ENCODE measurements at places on chromosomes 12 and 14.
A peak's percentile ranks its signal among the peaks of the same experiment; 100 is the strongest.

DNA sequence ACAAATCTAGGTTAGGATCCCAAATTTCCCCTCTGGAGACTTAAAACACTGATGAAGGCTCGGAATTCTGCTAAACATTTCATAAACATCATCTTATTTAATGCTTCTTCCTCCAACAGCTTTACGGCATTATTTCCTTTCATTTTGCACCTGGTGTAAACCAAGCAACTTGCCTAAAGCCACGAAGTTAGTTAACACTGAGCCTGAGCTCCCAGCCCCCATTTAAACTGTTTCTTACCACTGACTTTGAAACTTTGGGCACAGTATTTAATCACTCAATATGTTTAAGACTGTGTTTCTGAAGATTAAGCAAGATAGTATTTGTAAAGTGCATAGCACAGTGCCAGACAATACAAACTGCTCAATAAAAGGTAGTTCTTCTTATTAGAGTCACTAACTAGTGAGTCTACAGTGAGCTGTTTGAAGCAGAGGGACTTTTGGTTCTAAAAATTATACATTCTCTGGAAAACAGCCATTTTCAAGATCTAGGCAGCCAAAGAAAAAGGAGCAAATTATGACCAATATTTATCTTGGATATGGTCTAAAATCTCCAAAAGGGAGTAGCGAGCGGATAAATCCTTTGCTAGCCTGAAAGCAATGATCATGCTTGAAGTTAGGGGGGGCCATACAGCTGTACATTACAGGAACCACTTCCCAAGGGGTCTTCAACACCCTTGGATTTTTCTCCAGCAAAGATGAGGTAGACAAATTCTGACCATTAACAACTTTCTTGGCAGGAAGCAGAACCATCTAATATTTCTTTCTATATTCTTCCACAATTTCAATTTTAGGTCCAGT, 4.0 kb downstream of the EGLN3 start:
- DNase-seq, result no peak

DNA sequence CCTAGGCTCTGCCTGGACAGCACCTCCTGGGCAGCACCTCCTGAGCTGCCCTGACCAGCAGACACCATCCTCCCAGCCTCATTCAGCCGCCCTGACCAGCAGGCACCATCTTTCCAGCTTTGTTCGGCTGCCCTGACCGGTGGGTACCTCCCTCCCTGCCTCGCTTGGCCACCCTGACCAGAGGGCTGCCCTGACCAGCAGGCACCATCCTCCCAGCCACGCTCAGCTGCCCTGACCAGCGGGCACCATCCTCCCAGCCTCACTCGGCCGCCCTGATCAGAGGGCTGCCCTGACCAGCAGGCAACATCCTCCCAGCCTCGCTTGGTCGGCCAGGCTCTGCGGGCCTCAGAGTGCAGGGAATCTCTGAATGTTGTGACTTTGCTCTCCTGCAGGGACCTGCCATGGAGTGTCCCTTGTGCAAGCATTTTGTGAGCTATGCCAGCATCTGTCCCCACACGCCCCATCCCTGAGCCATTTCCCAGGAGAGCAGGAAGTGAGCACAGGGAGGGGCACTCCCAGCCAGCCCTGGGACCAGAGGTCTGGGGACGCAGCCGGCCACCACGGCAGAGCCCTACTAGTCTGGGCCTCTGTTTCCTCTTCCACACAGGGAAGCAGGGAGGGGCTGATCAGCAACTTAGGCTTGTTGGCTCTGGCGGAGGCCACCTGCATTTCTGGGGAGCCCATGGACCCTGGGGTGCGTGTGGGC, 265.5 kb downstream of the SEC23A start:
- DNase-seq, result no peak

GRCh38 chr12:77837876-77838291, 7.2 kb downstream of the NAV3 start:
- peak; percentile 52 for DNase-seq

- DNase-seq, result no peak
Observed at GRCh38 chr14:61705017-61705416, 9.7 kb downstream of the HIF1A start.

Data from MM.1S (cell line).